NB4 (cell line): ENCODE measurements at places on chromosomes 6 and 20.

DNA sequence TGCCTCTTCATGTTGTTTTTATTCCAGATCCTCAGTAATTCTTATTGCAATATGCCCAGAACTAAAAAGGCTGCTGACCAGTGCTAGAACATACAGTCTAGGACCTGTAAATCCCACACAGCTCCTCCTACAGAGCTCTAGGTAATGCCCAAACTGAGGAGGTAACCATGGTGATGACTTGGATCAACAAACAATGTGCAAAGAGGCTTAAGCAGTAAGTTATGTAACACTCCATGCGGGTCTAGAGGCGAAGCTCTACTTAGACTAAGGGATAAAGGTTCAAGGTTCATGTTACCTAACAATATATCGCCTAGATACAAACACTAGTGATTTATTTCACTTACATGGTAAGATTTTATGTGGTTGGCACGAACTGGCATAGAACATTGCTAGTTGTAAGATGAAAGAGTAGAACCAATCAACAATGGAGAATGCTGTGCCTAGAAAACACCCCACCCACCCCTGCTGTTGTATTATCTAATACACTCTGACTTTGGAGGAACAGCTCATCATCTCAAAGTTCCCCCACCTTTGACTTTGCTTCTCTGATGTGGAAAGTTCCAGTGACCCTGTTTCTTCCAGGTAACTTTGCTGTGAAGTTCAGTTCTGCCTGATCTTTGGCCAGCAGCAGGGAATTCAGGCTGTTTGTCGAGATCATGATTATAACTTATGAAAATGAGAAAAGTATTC, 242.4 kb downstream of the ALDH8A1 start:
- peak; percentile 8 for DNase-seq

- DNase-seq, result peak; percentile 8
Measured at GRCh38 chr20:52959125-52959524, 13.0 kb upstream of the TSHZ2 start.

- DNase-seq, result peak; percentile 76
Measured at GRCh38 chr6:52724406-52725121, 38.7 kb downstream of the GSTA2 start.

DNA sequence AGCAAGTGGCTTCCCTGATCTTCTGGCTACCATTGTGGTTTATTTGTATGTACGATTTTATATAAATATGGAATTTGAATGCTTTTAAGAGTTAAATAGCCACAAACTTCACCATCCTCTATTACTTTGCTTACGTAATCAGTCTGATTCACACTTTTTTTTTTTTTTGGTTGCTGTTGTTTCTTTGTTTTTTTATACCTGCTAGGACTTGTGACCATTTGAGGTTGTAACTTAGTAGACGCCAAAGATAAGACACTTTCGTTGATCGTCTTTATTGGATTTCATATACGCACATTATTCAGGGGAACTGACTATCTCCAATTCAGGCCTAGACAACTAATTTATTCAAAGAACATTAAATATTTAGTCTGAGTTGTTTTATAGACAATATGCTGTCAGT, 559.0 kb downstream of the CBLN4 start:
- DNase-seq, result no peak

- no peak for DNase-seq
Measured at GRCh38 chr20:31542201-31542842, 28.1 kb downstream of the HM13 start.

DNA sequence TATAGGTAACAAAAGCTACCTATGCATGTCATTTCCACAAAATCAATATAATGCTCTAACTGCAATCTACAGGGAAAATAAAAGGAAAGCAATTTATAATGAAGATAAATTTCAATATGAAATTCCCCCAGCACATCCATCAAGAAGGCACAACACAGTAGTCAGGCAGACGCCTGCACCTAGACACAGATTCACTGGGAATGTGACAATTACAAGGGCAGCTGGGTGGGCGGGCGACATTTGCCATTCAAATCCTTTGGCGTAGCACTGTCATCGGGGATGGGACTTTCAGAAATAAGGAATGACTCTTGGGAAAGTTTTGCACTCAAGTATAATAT, 60.4 kb downstream of the SULF2 start:
- DNase-seq, result no peak

DNA sequence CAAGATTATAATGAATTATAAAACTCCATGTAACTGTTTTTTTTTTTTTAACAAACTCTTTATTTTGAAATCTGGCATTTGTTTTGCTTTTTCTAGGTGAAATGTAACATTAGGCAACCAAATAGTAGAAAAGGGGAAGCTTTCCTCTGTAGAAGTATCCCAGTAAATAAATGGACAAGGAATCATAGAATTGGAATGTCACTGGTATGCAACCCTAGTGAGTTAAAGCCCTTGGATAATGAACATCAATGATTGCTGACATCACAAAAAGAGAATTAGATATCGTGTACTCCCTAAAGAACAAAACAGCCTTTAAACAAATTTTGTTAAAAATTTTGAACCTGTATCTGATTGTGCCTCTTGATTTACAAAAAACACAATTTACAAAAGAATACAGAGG, 93.9 kb upstream of the OGFRL1 start:
- DNase-seq, result no peak

DNA sequence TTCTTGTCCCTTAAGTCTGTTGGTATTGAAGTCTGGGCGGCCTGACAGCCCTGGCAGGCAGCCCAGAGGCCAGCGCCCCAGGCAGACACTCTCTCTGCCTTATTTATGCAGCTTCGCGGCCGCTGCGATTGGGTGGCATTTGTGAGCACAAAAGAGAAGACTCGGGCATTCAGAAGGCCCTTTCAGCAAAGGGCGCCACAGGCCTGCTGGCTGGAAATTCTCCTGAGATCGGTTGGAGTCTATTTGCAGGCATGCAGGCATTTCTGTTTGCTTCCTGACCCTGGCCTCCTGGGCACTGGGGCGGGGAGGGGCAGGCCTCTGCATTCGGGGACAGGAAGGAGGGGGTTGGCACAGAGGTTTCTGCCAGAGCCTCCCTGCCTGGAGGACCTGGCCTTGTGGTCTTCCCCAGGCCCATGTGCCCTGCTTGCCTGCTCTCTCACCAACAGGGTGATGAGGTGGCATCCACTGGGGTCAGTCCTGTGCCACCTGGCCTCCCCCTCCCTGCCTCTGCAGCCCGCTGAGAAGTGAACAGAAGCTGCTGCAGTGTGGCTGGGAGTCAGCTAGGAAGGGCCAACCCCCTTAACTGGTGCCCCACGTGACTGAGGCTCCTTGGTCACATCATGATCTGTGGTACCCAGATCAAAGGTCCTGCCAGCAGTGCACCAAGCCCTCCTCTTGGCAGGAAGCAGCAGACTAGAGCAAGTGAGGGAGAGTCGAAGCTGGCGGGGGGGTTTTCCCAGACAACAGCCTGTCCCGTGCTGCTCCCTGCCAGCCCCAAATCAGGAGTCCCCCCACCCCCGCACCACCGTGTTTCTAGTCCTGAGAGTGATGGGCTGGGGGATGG, 16.6 kb upstream of the CCDC167 start:
- DNase-seq, result peak; percentile 58

- no peak for DNase-seq
Measured at GRCh38 chr6:168498161-168498843, 57.3 kb downstream of the SMOC2 start.

- no peak for DNase-seq
Measured at GRCh38 chr20:6735942-6736845, 31.3 kb upstream of the BMP2 start.

- DNase-seq, result no peak
Measured at GRCh38 chr6:2680264-2680922, 70.3 kb downstream of the MYLK4 start.

- DNase-seq, result no peak
Measured at GRCh38 chr20:14816471-14816870, 479.1 kb upstream of the FLRT3 start.

DNA sequence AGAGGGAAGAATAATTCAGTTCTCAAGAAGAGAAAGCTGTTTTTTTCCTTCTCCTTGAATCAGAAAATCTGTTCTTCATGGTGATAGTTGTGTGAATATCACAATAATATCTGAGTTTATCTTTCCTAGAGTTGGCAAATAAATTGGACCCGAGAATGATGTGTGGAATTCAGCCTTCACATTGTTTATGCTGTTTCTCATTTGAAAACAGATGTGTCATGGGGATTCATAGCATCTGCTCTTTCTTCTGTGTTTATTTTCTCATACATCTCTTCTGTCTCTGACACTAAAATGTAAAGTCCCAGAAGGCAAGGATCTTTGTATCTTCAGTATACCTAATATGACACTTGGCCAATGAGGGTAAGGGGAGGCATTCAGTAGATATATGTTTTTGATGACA, 103.6 kb upstream of the SGK1 start:
- no peak for DNase-seq

DNA sequence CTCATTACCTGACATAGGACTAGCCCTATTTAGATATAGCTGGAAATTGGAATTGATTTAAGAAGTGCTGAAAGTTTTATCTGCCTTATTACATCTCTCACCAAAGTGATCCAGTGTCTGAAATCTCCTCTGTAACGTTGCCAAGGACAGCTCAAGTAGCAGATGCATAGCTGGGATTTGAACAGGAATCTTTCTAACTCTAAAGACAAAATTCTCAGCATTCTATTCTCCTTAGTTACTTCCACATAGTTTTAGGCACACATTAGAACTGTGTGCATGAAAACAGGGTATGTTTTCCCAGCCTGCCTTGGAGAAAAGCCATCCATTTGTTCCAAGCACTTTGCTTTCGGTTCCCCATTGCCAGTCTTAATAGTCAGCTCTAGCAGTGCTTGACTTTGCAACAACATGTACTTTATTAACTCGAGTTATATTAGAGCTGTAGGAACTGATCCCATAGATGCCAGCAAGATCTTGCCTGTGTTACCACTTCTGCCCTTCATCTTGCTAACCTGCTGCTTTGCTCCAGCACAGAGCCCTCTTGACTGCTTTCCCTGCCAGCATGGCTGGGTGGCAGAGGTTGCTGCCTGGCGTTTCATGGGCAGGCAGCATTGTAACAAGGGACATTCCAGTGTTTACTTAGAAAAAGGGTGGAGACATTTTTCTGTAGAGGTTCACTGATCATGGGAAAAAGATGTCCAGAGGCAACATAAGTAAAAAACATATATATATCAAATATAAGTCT, 56.1 kb upstream of the STMND1 start:
- no peak for DNase-seq

DNA sequence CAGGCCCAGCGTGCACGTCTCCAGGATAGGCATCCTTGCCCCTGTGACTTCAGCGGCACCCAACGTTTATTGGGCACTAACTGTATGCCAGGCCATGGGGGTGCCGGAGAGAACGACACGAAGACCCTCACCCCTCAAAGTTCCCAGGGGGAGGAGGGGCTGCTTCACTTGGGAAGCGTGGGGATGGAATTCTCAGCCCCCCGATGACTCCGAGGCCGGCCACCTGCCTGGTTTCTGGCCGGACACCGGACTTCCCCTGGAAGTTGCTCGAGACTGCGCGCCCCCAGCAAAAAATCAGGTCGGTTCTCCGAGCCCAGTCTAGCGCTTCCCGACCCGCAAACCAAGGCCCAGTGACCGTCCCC, 275 bp upstream of the MAVS start:
- no peak for DNase-seq

DNA sequence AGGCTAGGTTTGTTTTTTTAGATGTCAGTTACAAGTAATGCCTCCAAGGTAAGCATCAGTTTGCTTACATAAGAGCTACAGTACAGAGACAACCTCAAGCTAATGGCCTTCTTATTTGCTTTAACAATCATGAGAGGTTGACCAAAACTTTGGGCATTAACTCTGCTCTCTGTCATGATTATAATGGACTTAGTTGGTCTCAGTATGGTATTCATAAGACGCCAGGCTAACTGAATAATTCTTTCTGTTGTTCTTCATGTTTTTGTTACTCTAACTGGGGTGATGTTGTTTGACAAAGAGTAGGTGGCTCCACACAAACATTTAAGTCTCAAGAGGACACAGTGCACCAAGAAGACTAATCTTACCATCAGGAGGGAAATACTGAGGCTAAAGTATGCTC, 9.8 kb downstream of the CST9 start:
- no peak for DNase-seq

DNA sequence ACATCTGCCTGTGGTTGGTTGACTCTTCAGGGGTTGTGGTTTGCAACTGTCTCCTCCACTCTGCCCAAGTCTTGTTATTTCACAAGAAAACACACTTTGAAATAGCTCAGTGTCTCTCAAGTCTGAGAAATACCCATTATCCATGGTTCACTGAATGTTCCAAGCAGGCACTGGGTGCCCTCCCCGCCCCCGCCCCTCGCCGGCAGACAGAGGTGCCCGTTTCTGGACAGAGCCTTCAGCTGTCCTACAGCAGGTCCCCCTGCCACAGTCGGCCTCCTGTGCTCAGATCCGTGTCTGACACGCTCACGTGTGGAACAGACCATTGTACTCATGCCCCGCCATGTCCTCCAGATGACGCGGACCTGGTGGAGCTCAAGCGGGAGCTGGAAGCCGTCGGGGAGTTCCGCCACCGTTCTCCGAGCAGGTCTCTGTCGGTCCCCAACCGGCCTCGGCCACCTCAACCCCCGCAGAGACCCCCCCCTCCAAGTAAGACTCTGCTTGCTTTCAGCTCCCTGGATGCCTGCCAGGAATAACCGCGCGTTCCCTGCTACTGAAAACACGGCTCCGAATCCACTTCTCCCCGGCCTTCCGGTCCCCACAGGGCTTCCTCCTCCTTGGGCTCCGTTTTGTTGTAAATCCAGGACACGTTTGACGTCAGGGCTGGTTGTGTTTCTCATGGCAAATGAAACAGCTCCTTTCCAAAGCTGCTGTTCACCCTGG, 81.4 kb downstream of the SERAC1 start:
- DNase-seq, result peak; percentile 96

GRCh38 chr6:43788301-43788700, 18.3 kb downstream of the VEGFA start:
- no peak for DNase-seq

- DNase-seq, result no peak
Measured at GRCh38 chr20:61690993-61691838, 374.5 kb downstream of the TAF4 start.

DNA sequence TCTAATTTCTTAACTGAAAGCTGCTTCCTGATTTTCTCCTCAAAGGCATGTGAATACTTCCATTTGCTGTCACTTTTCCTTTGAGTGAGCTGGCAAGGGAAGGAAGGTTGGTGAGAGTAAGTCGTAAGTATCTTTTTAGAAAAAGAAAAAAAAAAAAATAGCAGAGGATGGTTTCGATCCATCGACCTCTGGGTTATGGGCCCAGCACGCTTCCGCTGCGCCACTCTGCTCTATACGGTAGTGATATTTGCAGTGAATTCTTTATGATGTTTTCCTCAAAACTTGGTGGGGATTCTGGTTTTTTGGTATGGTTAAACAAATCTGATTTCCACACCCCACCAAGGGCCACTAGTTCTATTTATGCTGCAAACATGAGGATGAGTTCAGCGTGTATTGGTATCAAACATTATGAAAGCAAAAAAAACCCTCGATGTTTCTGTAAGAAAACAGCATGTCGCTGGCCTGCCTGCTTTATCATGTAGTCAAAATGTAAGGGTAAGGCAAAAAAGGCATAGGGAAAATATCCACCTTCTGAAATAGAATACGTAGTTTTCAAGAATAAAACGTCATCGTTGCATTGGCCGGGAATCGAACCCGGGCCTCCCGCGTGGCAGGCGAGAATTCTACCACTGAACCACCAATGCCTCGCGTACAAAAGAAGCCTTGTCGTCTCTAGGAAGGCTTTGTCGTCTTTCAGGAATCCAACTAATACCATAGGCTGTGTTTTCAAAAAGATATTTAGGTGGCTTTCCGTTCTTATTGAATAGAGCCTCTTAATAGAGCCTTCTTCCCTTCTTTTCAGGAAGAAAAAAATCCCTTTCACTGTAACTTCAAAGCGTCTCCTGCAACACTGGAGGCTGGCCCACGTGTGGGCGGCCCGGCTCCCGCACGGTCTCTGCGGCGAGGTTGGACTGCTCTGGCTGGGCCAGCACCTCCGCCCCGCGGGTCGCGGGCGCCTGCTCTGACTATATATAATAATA, 9.6 kb downstream of the OR2B2 start:
- DNase-seq, result peak; percentile 82
